ENCODE measurements at places on chromosomes 16 and 17.

DNA sequence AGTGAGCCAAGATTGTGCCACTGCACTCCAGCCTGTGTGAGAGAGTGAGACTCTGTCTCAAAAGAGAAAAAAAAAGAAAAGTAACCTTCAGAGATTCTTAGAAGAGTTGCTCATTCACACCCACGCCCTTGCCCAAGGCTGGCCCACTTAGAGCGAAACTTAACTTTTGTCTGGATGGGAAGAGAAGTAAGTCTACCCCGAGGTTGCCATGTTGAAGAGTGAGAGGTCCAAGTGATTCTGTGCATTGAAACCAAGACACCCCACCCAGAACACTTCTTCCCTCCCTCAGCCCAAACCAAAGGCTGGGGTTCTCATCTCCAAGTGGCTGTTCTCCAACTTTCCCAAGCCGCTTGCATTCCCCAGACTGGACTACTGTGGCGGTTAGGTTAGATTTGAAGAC is 2.4 kb upstream of the CISD3 start:
- no peak for DNase-seq

DNA sequence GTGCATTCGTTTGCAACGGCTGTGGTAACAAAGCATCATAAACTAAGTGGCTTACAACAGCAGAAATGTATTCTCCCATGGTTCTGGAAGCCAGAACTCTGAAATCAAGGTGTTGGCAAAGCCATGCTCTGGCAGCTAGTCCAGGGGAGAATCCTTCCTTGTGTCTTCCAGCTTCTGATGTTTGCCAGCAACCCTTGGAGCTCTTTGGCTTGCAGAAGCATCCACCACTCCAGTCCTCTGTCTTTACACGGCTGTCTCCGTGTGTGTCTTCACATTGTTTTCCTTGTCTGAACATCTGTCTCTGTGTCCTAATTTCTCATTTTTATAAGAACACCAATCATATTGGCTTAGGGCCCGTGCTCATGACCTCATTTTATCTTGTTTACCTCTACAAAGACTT is 265.3 kb upstream of the HSBP1 start:
- DNase-seq = no peak

DNA sequence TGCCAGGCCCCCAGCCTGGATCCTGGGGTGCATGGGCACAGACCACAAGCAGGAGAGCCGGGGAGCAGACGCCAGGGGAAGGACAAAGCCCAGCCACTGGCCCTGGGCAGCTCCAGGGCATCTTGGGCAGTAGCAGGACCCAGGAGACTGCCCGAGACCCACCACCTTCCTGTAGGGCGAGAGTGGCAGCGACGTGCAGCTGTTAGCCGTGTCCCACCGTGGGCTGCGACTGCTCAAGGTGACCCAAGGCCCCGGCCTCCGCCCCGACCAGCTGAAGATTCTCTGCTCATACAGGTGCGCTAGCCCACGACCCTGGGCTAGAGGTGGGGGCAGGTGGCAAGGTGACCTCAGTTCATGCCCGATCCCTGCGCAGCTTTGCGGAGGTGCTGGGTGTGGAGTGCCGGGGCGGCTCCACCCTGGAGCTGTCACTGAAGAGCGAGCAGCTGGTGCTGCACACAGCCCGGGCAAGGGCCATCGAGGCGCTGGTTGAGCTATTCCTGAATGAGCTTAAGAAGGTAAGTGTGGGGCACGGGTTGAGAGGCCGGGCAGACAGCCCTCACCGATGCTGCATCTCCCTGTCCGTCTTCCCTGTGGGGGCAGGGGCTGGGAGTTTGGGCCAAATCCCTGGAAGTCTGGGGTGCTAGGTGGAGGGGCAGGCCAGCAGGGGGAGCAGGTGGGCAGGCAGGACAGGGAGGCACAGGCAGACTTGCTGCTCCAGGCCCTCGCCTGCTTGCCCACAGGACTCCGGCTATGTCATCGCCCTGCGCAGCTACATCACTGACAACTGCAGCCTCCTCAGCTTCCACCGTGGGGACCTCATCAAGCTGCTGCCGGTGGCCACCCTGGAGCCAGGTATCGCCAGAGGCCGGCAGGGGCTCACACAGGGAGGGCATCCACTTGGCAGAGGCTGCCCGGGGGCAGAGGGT is 13.5 kb upstream of the SMIM5 start:
- DNase-seq = no peak

DNA sequence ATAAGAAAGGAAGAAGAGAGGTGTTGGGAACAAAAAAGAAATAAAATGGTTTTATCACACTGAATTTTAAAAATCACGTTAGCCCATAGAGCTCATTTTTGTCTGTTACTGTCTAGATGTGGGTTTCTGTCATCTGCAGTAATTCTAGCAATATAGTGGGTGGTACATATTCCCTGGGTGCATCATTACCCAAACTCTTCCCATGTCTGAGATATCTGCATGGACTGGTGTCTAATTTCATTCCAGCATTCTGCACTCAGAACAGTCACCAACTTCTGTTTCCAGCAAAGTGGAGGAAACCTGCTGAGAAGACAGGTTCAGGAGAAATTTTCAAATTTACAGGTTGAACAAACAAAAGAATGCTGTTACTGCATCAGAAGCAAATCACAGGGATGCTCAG is 263.8 kb downstream of the CDH11 start:
- no peak for DNase-seq

DNA sequence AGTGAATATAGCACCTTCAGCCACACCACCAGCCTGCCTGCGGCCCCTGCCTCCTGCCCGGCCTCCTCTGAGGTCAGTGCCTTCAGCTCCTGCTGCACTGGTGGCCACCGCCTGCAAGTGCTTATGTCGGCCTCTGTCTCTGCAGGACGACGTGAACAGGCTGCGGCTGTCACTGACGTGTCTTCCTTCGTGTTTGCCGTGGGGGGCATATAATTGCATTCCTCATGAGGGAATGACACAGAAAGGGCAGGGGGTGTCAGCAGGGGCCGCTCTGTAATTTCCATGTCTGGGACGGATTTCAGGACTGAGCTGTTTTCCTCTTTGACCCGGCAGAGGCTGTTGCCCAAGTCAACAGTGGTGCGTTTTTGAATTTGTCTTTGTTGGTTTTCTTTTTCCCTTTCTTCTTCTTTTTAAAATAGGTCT is 28.5 kb downstream of the CMIP start:
- DNase-seq = no peak

- no peak for DNase-seq
Observed at GRCh38 chr17:15957608-15958307, 12.8 kb downstream of the ADORA2B start.

- no peak for DNase-seq
Observed at GRCh38 chr16:72665701-72666100, 382.2 kb downstream of the ZFHX3 start.

GRCh38 chr16:58499092-58499511 is 841 bp upstream of the NDRG4 start:
- DNase-seq = no peak

DNA sequence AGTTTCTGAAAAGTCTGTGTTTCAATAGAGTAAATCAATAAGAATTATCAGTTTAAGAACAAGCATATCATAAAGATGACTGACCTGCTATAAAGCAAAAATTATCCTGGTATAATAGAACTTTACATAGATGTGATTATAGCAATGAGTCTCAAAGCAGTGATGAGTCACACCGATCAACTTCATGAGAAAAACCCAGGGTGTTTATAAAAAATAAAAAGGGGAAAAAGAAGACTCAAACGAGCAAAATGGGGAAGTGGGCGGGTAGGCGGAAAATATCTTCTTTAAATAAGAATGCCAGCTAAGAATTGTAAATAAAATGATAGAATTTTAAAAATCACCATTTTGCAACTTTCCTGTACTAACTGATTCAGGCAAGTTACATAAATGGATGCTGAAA is 46.8 kb downstream of the BRIP1 start:
- DNase-seq = no peak

DNA sequence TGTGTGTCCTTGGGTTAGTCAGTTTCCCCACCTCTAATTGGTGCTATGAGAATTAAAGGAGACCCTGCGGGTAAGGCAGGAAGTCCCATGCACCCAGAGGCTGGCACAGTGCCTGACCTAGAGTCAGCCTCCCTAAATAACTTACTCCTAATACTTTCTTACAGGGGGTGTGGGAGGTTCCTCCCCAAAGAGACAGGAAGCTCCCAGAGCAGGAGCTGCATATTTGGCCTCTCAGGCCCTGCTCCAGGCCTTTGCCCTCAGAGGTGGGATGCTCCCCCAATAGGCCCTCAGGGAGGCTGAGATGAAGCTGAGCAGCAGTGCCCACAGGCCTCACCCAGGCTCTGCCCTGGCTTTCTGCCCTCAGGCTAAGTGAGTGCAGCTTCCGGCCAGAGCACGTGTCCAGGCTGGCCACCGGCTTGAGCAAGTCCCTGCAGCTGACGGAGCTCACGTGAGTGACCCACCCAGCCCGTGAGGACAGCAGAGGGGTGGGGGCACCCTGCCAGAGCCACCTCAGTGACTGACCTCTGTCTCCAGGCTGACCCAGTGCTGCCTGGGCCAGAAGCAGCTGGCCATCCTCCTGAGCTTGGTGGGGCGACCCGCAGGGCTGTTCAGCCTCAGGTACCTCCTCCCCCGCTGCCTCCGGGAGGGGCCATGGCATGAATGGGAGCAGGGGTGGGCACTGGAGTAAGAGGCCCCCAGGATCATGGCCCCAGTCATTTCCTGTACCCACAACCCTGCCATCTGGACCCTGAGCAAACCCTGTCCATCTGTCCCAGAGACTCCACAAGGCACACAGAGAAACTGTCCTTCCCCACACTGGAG is 31.1 kb upstream of the CPNE2 start:
- DNase-seq = no peak

GRCh38 chr17:64354824-64355535 is 35.7 kb downstream of the PECAM1 start:
- DNase-seq = no peak

DNA sequence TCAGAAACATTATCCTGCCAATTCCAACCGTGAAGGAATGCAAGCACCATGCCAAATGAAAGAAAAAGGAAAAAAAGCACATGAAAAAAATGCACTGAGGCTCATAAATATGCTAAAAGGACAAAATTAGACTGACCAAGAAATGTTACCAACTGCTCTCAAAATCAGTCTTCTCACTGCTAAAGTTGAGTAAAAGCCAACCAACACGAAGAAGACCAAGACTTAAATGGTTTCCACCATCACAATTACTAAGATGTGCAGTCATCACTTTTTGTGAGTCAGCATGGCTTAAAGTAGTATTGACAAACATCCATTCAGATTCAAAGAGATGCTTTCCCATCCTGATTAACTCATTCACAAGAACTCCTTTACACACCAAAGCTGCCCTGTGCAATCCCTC is 16.4 kb downstream of the CDYL2 start:
- DNase-seq = no peak

DNA sequence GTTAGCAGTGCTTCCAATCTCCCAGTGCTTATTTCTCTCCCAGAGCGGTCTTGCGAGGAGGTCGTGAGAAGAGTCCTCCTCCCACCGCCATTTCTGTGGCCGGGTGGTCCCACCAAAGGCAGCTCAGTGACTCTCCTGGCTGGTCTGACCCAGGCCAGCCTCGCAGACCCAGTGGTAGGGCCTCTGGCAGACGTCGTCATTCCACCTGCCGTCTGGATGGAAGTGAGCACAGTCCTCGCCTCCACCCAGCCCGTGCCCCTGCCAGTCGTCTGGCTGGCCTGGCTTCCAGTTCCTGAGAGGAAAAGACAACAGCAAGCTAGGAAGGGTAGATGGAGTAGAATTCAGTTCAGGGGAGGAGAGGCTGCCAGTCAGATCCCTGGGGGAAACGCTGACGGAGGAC is 5.1 kb downstream of the CLEC10A start:
- DNase-seq = no peak

- no peak for DNase-seq
Observed at GRCh38 chr17:12296209-12296625, 275.5 kb downstream of the MAP2K4 start.

GRCh38 chr17:15436473-15437302 is 30.7 kb downstream of the CDRT4 start:
- peak; percentile 48 for DNase-seq

DNA sequence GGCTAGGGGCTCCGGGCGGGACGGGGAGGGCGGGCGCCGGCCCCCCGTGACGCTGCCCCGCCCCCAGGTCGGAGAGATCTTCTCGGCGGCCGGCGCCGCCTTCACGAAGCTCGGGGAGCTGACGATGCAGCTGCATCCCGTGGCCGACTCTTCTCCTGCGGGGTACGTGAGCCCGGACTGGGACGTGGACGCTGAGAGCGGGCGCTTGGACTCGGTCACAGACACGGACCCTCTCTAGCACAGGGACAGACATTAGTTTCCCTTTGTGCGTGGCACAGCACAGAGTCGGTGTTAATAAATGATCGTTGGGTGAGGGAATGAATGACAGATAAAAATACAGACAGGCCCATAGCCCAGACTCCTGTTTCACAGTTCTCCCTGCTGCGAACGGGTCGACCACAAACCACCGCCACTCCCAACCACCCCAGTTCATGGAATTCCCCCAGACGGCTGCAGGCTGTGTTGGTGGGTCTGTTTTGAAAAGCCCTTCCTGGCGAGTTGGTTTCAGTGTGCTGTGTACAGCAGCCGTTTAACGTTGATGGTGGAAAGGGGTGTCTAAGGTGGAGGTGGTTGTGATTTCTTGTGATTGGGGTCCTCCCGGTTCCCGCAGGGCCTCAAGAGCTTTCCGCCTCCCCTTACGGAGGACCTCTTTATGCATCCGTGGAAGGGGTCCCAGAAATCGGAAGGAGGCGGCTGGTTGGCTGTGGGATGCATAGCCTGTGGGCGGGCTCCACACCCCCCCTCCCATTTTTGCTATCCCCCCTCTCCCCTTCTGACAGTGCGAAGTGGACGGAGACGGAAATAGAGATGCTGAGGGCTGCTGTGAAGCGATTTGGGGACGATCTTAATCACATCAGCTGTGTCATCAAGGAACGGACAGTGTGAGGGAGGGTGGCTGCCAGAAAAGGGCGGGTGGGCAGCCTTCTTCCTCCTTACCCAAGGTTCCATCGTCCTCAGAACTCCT is 2.9 kb downstream of the RNASEK start:
- DNase-seq = no peak

DNA sequence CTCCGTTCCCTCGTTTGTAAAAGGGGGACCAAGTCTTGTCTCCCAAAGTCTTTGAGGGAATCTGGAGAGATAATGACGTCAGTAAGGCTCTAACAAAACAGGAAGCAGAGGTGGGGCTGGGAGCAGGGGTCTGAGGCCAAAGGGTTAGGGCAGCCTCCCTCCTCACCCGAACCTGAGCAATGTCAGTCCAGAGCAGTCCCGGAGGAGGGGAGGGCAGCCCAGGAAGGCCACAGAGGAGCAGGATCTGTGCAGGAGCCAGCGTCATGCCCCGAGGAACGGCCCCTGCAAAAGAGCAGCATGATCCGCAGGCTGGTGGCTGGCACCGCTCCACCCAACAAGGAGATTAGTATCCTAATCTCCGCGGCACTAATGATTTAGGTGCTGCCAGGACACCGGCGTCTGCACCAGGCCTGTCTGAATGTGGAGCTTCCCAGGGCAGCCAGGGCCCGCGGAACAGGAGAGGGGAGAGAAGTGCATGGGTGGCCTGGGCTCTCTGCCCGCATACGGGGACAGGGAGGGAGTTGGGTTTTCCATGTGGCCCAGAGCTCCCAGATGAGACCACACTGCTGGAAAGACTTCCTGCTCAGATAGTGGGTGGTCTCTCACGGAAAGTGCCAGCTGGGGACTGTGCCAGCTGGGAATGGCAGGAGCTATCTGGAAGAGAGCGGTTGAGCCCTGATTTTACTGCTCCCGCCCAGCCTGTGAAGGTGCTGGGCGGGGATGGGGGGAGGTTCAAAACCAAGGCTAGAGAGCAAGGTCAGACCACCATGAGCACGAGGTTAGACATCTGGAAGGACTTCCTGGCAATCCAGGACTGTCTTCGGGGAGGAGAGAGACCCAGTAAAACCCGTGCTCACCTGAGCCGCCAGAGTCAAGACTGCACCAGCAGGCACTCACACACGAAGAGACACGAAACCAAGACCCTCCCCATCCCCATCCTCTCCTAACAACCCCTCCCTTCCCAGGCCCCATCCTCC is 11.0 kb upstream of the KRT17 start:
- no peak for DNase-seq

- no peak for DNase-seq
Observed at GRCh38 chr17:49122566-49122965, 10.0 kb upstream of the B4GALNT2 start.

Data from NCI-H1105 (cell line).